Neural crest cell (in vitro differentiated cells): ENCODE measurements at places on chromosomes 6 and 20. TPM values are rescaled to one million over a fixed set of nuclear protein-coding genes. Genes with fewer than 3 reads are reported as not detected.

The OR12D3 gene
- not detected in 2 replicates for total RNA-seq

The MCHR2 gene
- total RNA-seq = not detected in 2 replicates

DNA sequence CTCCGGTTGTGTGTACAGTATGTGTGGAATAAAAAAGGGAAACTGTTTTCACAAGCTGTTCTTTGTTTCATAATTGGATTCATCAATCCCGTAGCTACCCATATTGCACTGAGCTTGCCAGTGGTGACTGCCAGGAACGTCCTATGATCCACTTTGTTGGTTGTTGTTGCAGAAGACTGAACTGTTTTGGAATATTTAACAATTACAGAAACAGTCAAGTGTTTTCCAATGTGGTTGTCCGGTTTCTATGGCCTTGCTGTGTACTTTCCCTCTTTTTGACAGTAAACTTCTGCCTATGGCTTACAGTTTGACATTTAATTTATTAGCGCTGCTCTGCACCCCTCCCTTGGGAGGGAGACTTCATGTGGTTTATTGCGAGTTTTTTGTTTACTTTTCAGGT is 141.2 kb downstream of the DTNBP1 start:
- DNase-seq = no peak

- DNase-seq = no peak
Measured at GRCh38 chr20:45779011-45779915, 12.4 kb downstream of the WFDC3 start.

DNA sequence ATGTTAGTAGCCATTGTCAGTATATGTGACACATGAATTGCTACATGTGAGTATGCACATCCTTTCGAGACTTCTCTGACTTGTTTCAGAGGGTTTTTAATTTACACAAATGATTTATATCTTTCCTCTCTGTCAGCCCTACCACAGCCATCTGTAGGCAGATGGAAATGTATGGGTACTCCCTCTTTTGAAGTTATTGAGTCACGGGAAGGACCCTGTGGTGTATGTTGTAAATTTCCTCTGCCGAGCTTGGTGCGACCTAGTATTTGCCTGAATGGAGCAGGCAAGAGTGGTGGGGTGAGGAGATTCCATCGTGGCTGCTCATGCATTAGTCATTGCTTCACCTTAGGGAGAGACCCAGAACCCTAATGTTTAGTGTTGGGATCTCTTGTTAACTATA is 171.9 kb downstream of the JARID2 start:
- no peak for DNase-seq
